ENCODE measurements at places on chromosomes 13 and 19.

- no peak for DNase-seq
These were observed 154.7 kb upstream of the SGCG start for GRCh38 chr13:23025864-23026608.

- DNase-seq: no peak
These were observed 193.9 kb downstream of the GPC5 start for GRCh38 chr13:91592056-91593014.

DNA sequence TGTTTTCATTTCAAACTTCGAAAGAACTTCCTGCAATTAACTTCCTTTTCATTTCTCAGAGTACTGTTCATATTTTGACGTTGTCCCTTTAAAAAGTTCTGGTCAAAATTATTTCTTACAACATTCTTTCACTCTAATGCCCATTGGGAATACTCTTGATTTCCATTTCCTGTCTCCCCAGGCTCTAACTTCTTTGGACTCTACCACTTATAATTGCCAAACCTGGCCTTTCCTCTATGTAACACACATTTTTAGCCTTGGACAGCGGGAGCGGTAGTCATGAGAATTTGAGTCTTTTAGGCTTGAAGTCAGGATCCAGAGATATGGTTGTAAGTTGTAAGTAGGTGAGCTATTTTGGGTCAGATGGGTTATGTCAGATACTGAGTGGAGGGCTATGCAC lies 163.5 kb upstream of the SPRY2 start:
- no peak for DNase-seq

DNA sequence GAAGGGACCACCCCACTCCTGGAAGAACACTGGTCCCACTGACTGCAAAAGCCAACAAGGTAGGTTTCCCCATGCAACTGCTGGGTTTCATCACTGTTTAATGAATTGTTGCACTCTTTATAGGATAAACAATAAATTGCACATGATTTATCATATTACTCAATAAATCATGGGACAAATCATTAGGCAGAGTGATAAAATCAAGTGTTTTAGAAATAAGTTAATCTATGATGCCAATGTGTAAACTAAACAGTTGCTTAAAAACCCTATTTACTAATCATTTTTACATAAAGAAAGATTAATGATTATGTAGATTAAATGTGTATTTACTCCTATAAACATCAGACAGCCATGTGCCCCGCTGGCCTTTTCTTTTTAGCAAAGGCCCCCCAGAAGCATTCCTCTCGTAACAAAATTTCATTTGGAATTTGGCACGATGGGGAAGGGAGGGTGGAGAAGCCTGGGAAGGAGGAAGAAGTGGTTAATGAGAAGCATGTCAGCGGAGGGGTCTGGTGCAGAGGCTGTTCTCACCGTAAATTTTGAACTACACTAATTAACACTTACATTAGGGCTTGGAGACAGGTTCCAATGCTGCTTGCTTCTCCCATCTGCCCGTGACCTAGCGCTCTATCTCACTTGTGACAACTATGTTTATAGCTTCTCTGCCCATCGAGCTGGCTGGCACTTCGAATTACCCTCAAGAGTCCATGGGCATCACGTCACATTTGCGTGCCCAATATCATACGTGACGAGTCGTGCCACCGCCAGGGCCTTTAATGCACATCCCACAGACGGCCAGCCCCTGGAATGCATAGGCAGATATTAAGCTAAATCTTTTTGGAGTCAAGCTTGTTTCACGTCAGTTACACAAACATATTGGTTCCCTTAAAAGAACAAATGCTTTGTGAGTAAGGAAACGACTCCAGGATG lies 357.7 kb upstream of the TSHZ3 start:
- no peak for DNase-seq

- no peak for DNase-seq
These were observed 71.6 kb upstream of the UBAC2 start for GRCh38 chr13:99129050-99129449.

DNA sequence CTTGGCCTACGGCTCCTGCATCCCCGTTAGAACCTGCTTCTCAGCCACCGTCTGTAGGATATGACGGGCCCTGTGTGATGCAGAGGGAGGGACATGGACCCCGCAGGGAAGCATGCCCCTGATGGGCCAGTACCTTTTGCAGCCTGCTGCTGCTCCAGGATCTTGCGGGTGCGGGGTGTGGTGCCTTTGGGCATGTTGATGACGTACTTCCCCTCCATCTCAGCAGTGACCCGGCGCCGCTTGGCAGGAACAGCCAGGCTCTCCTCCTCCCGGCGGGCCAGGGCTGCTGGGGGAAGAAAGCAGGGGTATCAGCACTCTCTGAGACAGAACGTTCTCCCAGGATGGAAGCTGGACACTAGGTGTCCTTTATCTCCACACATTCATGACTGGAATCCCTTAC lies 22.0 kb downstream of the C19orf47 start:
- no peak for DNase-seq

GRCh38 chr13:60001889-60002288 lies 161.8 kb downstream of the DIAPH3 start:
- no peak for DNase-seq

DNA sequence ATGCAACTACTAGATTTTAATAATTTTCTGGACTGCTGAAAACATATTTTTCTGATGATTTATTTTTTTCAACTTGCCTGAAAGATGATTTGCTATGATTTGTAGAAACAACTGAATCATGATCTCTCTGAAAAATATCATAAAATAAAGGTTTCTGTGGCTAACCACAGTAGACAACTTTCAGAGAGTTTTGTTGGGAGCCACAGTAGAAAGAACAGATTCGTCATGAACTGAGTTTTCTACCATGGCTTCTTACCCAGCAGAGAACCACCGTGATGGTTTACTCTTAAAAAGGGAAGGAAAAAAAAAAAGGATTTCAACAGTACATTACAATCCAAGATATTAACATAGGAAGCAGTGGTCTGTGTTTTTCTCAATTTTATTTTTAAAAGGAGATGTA lies 18.0 kb downstream of the ZAR1L start:
- no peak for DNase-seq

GRCh38 chr13:110490009-110490770 lies 71.3 kb downstream of the RAB20 start:
- DNase-seq: no peak

- no peak for DNase-seq
These were observed 663 bp downstream of the SLITRK6 start for GRCh38 chr13:85798556-85798955.
